Fibroblast of skin of left quadriceps (primary cell): ENCODE measurements at places on chromosomes 3 and 15.

DNA sequence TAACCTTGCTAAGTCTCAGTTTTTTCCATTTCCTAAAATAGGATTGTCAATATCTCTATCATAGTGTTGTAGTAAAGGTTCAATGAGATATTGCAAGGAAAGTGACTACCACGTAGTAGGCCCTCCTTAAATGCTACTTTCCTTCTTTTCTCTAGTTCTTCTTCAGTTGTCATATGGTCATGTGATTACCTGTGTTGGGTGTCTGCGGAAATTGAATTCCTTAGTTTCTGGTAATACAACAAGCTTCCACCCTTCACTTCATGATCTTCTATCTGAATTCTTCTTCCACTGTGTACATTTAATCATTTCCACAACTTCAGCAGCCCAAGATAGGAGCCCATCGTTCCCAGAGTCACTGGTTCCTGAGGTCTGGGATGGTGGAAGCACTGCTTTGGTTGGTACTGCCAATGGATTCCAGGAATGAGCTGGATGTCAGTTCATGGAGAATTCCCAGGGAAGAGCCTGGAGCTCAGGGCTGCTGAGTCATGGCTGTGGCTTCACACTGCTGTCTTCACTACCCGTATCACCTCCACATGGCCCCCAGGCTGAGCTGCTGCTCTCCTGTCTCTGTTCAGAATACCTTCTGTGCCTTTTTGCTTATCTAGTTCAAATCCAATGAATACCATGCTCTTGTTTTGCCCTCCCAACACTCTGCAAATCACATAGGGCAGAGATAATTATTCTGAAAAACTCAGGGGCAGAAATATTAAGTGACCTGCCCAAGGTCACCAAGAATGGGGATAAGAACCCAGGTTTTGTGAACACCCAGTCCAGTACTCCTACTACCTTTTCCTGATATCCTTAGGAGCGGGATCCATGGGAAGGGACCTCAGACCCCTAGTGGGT, 98.6 kb downstream of the RPL39L start:
- peak; percentile 42 for DNase-seq

DNA sequence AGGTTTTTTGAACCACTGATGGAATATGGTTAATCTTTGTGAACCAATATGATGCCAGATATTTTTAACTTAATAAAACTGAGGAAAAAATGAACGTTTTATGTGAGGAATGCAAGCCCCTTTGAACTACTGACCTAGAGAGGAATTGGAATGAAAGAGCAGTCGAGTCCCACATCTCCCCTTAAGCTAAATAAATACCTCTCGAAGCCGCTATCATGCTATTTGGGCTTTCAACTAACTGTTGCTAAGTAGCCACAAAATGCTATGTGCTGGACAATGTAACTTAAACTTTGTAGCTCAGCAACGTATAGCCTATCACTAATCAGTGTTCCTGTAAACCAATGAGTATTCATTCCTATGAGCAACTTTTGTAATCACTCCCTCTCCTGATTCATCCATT, 1037.2 kb downstream of the SQOR start:
- no peak for DNase-seq

DNA sequence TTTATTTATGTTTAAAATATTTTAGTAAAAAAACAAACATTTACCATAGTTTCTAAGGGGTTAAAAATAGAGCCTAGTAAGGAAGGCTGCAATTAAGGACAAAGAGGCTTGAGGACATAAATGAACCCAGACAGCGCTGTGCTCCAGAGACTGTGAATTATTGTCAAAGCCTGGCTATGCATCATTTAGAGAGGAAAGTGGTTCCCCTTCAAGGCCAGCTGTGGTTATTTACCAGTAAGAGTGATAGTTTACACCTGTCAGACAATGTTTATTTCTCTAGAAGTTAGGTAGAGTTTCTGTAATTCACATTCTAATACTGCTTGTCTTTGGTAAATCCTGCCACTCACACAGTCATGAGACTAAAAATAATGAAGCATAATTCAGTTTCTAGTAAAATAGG, 32.4 kb upstream of the PIK3R4 start:
- DNase-seq = no peak

DNA sequence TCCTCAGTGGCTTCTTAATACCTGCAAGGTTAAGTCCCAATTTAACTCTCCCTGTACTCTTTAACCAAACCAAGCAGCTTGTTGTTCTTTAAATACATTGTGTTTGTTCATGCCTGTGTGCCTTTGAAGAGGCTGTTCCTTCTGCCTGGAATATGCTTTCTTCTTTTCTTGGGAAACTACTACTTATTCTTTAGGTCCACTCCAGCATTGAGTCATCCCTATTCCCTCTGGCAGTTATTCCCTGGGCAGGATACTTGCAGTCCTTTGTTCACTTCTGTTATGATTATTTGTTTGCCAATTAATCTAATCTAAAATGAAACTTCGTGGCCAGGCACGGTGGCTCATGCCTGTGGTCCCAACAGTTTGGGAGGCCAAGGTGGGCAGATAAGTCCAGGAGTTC, 139.3 kb downstream of the ZNF609 start:
- DNase-seq = no peak

DNA sequence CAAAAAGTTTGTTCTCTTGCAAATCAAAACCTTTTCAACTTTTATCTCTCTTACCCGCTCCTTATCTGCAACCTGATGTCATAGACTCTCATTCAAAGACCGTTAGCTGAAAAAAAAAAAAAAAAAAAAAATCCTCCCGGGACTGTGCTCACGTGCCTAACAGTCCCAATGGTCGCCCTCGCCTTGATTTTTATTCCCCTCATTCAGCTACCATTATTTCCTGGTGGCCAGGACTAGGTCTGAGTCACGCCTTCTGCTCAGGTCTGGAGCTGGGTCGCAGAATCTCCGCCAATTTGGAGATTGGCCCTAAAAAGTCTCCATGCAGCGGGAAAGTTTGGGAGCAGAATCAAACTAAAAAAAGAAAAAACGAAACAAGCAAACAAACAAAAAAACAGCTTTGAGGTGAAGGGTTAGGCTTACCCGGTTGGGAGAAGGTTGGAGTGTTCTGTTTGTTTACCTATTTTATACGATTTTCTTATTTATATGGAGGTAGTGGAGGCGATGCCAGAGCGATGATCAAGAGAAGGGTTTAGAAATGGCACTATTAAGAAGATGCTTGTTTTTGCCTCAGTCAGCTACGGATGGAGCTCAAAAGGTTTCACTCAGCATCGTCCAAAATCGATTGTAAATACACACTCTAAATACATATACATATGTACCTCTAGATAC, 51.1 kb downstream of the ZIC4 start:
- no peak for DNase-seq

DNA sequence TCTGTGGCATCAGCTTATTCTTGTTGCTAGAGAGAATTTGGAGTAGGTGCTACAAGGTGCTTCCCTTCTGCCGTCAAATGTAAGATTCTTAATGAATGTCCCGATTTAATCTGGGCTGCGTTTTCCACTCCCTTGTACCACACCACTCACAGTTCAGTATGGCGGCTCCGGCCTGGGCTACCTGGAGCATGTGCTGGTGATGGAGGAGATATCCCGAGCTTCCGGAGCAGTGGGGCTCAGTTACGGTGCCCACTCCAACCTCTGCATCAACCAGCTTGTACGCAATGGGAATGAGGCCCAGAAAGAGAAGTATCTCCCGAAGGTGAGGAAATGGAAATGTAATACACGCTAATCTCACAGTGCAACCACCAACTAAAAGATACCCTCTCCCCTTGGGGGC, 4.9 kb downstream of the IVD start:
- DNase-seq = no peak

- no peak for DNase-seq
Observed at GRCh38 chr3:17840126-17840525, 97.7 kb upstream of the TBC1D5 start.

DNA sequence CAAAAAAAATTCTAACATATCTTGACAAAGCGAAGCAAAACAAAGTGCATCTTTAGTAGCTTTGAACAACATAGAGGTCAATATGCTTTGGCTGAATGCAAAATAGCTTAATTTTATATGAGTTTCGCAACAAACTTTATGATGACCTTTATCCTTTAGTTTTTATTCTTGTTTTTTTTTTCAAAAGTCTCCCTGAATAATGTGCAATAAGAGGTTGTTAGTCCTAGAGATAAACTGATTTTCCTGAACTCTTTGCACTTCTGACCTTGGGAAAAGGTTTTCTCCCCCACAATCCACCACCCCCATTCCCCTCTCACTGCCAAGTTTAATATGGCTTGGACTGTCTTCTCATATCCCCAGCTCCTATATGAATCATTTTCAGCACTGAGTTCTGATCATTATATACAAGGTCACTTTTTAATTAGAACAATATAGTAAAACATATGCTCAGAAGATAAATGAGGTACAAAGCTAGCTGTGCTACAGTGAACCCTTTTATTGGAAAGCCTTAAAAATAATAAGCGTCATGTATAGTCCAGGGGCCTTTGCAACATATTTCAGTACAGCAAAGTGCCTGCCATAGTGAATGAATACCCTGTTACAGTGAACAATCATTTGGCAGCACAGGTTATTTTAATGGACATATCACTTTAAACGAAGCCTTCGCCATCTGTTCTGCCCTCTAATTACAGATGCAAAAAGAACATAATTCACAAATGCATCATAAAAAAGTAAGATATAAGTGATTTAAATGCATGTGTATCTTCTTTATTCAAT, 496.3 kb upstream of the NR2F2 start:
- DNase-seq = no peak

- DNase-seq = peak; percentile 43
Observed at GRCh38 chr15:94265982-94266381, 34.6 kb downstream of the MCTP2 start.

DNA sequence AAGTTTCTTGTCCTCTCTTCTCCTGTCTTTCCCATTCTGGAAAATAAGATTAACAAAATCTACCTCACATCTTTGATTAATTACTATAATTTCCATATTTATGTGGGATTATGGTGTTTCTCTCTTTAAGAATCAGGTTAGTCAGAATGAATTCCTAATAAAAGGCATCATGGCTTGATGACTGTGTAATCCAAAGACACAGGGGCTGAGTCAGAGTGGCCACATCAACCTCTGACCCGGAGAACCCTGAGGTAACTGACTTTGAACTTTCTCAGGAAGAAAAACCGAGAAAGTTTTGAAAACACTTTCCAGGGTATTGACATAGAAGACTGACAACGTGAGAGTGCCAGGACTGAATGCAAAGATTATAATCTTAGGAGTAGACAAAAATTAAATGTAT, 170.3 kb upstream of the MCTP2 start:
- DNase-seq = no peak

- DNase-seq = no peak
Observed at GRCh38 chr3:13254028-13254951, 165.8 kb downstream of the NUP210 start.

GRCh38 chr3:185279587-185280138, 25.8 kb upstream of the EHHADH start:
- DNase-seq = no peak

- no peak for DNase-seq
Observed at GRCh38 chr15:90840954-90841353, 27.4 kb upstream of the FURIN start.
